ENCODE measurements at places on chromosomes 12 and 14.

- DNase-seq = no peak
Observed at GRCh38 chr12:56358836-56359532, 923 bp downstream of the STAT2 start.

GRCh38 chr14:71907793-71908515 lies 24.3 kb upstream of the RGS6 start:
- no peak for DNase-seq

DNA sequence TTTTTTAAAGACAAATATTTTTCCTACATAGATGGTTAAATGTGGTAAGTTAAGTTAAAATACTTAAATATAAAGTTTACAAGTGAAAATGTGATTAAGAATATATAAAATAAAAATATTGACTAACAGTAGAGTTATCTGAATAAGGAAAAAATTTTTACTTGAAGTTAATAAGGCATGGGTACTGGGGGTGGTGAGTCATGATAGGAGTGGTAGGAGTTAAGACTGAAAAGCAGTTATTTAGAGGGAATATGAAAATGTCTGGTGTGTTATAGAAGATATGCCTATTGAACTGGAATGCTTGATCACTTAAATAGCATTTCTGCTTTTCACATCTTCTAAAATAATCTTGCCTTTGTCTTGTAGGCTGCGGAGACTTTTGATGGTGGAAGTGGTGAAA lies 68.7 kb downstream of the CCDC91 start:
- DNase-seq = no peak

DNA sequence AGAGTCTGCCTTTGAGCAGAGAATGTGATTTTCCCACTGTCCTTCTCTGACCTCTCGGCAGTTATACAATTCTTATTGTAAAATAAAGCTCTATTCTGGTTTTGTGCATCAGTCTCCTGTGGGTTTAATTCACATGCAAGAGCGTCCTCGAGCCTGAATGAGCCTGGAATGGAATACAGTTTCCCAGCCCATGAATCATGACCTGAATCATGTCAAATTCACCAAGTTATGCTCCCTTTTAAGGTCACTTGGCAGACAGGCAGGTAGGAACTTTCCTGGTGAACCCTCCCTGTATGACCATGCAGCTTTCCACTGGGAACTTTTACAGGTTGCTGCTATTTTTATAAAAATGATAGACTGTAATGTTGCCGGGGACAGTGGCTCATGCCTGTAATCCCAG lies 41.7 kb downstream of the BICD1 start:
- DNase-seq = no peak

- DNase-seq = no peak
Observed at GRCh38 chr12:473863-474577, 14.3 kb downstream of the B4GALNT3 start.

DNA sequence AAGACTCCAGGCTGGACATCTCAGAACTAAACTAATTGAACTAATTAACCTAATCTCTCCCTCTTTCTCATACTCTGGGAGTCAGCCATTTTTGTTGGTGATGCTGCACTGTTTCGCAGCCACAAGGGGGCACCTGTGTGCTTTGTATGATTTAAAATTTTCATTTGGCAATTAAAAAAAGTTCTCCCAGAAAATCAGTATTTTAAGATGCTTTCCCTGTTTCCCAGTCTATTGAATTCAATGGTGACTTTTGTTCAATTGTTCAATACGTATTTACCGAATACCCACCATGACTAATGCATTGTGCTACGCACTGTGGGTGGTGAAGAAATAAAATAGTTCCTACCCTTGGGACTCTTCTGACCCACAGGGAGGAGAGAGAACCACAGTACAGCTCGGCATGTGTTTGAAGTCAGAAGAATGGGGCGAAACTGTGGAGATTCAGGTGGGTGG lies 63.7 kb downstream of the ZNF664 start:
- no peak for DNase-seq

GRCh38 chr12:71135812-71136176 lies 22.0 kb downstream of the TSPAN8 start:
- no peak for DNase-seq

DNA sequence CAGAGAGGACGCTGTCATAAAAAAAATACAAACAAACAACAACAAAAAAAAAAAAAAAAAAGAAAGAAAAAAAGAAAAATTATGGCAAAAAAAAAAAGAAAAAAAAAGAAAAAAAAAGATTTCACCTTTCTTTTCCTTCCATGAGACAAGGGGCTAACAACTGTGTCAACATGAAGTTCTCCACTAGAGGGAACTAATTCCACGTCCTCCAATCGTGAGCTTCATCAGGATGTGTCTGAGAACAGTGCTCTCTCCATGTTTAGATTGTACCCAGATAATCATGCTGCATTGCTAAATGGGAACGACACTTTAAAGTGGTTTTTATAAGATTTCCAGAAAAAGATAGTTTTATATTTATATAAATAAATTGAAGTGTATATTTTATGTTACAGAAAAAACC lies 96.2 kb upstream of the PTPRB start:
- peak; percentile 42 for DNase-seq

DNA sequence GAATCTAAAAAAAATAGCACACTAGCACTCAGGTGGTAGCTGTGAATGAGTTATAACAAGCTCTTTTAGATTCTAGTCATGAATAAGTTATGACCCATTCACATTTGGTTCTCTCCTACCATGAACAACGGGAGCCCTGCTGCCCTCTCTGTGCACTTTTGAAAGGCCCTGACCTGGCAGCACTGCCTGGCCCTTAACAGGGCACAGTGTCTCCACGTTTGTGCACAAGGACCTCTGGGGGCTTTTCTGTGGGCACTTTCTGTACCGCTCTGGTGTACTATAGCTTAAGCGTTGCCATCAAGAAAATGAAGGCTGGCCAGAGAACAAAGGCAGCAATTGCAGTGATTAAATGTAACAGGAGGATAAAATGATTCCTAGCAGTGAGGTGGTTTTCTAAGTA lies 21.2 kb downstream of the CCDC92 start:
- DNase-seq = no peak

DNA sequence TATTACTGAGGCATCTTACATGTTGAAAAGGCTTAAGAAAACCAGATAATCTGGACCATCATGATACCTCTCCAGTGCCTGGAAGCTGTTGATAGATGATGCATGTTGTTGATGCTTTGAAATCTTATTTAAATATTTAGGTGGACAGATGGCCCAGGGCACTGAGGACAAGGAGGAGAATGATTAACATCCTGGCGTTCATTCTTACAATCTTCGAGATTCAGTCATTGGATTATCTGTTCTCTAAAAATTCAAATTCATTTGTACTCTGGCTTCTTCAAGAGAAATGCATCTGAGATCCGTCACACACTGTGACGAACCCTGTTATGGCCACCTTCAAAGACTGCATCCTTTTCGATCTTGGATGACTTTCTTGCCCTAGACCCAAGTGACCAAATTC lies 121.3 kb upstream of the IGF1 start:
- DNase-seq = no peak

DNA sequence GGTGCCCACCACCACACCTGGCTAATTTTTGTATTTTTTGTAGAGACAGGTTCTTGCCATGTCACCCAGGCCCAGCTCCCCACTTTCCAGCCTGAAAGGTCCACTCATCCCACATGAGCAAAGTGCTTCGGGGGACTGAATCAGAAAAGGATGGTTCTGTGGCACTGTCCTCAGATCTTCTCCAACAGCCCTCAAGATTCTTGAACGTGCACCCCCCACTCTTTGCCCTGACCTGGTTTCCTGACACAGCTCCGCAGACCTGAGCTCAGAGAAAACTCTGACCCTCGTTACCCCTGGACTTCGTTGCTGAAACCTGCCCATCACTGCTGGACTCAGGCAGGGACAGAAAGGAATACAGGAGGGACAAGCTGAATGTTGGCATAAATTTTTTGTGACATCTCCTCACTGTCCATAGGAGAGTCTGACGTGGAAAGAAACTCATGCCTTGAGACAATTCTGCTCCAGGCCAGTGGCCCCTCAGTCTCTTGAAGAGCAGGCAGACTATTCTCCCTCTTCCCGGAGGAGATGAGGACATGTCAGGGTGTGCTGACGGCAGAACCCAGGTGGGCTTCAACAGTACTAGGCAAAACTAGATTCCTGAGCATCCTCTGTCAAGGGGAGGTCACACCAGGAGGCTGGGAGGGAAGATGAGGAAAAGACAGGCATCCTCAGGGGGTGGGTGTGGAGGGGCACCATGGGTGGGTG lies 149.3 kb downstream of the DPF3 start:
- no peak for DNase-seq

DNA sequence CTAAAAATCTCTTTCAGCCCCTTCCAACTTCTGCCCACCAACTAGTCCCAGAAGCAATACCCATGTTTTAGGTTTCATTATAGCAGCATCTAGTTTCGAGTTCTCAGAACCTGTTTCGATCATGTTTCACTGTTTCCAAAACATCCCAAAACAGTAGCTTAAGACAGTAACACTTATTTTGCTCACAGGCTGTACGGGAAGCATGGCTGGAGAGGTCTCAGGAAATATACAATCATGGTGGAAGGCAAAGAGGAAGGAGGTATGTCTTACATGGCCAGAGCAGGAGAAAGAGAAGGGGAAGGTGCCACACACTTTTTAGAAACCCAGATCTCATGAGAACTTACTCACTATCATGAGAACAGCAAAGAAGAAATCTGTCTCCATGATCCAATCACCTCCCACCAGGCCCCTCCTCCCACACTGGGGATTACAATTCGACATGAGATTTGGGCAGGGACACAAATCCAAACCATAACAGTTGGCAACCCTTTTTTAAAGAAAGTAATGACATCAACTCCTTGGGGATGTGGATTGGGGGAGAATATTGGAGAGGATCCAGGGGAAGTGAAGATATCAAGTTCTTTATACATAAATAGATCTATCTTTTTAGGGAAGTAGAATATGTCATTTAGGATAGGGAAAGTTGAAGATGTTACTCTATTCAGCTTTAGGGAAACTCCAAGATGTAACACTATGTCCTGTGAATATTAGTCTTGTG lies 269.9 kb upstream of the PLEKHG7 start:
- no peak for DNase-seq

DNA sequence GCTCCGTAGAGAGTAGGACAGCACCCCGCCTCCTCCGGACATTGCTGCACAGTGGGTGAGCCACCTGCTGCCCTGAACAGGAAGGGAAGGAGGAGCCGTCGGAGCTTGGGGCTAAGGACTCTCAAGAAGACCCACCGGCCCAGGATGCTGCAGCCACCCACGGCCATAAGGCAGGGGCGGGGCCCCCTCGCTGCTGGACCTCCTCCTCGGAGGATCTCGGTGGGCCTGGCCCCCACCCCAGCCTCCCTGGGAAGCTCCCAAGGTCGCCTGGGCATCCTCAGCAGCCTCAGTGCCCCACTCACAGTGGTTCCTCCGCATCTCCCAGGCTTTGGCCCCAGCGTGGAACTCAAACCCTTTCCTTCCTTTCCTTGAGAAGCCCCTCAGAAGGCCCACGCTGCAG lies 68.6 kb upstream of the DIO3 start:
- DNase-seq = peak; percentile 8

- no peak for DNase-seq
Observed at GRCh38 chr12:54364413-54364812, at the start of gene GPR84. GPR84 (minus strand) TSS chr12:54364486; CDS start chr12:54363851, 635 bp downstream.

- no peak for DNase-seq
Observed at GRCh38 chr12:54229624-54230212, 40.9 kb upstream of the SMUG1 start.

GRCh38 chr12:97481428-97481827 lies 18.8 kb downstream of the RMST start:
- DNase-seq = no peak

DNA sequence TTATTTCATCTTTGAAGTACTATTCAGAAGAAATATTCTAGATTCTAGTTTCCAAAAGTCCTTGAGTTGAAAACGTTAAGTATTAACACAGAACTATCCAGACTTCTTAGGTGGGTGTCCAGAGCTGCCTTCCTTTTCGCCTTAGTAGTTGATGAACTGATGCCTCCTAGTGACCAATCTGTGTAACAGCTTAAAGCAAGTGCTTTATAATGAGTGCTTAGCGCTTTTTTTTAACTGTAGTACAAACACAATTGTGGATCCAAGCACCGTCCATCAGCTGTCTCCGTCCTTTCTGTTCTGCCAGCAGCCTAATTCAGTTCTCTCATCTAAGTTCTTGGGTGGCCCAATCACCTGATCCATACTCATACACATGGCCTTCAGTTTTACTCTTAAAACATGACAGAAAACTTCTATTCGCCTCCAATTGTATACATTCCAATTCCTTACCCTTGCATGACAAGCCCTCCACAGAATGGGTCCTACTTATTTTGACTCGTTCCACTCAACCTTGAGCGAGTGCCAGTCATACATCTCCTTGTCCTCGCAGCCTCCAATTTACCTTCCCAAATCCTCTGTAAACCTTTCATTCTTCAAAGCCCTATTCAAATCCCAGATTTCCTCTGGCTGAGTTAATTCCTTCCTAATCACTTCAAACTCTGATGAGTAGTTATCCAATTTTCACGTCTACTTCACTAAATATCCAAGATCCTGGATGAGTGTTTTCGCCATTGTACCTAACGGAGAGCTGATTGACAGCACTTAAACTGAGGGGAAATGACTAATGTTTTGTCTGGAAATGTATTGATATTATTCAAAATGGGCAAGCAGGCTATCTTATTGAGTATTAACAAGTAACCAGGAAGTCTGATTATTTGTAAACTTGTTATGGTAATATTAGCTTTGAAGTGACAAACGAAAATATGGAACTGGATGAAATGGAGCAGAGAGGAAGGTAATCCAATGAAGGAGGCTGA lies 5.8 kb upstream of the PHLDA1 start:
- peak; percentile 28 for DNase-seq

GRCh38 chr12:108724890-108725151 lies 6.5 kb downstream of the CORO1C start:
- no peak for DNase-seq

GRCh38 chr14:77459072-77459723 lies 1.3 kb downstream of the AHSA1 start:
- peak; percentile 54 for DNase-seq

DNA sequence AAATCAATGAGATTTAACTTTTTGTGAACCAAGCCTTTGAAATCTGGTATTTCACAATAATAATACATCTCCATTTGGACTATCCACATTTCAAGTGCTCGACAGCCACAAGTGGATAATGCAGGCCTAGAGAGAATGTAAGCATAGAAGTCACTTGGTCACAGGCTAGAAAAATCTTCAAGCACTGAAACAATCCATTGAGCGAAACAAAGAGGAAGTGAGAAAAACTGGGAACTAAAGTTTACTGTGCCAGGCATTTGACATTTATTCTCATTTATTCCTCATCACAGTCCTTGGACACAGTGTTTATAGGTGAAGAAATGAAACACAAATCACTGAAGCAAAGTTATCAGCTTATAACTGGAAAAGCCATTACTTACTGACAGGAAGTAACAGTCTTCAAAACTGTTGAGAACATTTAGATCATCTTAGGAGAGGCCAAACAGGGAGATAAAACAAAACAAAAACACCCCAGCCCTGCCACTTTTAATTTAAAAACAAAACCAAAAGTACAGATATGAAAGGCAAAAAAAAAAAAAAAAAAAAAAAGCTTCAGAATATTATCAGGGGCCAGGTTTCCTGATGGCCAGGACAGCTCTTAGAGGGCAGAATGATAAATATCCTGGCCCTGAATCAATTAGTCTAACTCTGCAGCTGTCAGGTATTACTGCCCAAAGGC lies 29.2 kb downstream of the GNS start:
- DNase-seq = no peak
